M059J (cell line): ENCODE measurements at places on chromosomes 13 and 19.
A peak's percentile ranks its signal among the peaks of the same experiment; 100 is the strongest.

DNA sequence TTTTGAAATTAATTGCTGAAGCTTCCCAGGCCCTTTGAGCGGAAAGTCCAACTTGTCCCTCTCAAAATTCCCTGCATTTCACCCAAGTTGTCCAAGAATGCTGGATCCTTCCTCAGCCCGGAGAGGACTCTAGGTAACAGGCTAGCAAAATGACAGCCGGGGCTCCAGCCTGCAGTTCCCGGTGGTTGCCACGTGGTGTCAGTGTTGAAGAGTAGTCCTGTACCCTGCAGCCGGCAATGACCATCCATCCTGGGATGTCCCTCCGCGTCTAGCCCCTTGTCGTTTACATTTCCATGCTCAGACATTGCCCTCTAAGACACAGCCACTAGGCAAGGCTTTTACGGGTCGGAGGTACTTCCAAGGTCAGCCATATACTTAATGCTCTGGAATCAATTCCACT is 31.4 kb upstream of the MTIF3 start:
- peak; percentile 20 for DNase-seq

- no peak for DNase-seq
Observed at GRCh38 chr13:100809129-100809390, 134.5 kb upstream of the TMTC4 start.

- no peak for DNase-seq
Observed at GRCh38 chr19:397941-398706, 10.8 kb downstream of the C2CD4C start.

DNA sequence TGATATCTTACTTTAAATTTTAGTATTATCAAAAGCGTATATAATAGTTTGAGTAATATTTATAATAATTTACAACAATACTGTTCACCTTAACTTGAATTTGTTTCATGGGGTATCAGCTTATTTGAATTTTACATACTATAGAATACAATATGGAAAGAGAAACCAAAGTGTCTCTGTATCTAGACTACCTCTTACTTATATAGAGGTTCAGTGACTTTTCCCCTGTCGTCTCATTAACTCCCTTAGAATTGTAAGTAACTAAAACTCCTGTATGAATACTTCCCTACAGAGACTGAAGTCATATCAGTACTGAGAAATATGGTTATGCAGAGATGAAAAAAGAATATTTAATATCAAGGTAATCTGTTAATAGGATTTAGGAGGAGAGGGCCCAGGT is 26.8 kb downstream of the COG6 start:
- no peak for DNase-seq

- no peak for DNase-seq
Observed at GRCh38 chr13:99970651-99971575, 654 bp downstream of the ZIC5 start.

- no peak for DNase-seq
Observed at GRCh38 chr13:50609011-50609410, 234.5 kb downstream of the DLEU7 start.

DNA sequence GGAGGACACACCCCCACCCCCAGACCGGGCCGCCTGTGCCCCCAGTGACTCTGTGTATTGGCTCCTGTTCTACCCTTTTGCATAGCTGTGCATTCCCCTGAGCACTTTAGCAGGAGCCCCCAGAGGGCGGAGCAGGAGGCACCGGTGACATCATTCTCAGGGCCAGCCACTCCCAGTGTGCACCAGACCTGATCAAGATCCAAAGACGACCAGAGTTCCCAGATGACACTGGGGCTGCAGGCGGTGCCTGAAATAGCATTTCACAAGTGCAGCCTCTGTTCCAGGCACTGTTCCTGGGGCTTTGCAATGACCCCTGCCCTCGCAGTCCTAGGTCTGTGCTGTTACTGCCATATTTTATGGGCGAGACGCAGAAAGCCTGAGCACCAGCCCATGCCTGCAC is 14.5 kb upstream of the PTPRS start:
- DNase-seq, result no peak

DNA sequence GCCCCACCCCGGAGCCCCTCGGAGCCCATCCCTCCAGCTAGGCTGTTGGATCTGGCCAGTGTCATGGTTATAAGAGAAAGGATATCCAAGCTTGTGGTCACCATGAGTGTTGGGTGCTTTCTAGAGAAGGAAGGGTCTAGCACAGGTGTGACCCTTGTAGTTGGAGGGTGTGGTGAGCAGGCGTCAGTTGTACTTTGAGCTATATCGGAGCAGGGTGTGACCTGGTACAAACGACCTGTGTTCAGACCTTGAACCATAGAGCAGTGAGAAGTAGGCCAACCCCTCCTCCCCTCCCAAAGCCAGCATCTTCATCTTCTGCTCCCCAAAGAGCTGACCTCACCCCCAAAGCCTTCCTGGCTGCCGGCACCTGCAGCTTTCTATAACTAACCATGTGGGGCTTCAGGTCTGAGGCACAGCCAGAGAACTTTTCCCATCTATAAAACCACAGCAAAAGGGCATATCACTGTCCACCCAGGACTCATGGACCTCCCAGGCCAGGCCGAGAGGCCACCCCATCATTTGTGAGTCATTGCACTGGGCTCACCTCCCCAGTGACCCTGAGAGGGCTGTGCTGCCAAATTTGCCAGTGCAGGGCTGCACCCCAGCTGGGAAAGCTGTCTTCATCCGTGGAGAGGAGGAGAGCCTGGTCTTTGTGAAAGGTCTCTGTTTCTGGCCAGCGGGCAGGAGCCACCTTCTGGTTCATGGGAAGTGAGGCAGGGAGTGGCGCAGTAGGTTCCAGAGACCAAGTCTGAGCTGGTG is 14.2 kb downstream of the RAB8A start:
- no peak for DNase-seq

GRCh38 chr13:114339857-114340534 is 25.7 kb downstream of the CHAMP1 start:
- DNase-seq, result peak; percentile 58
